ENCODE measurements at places on chromosomes 12 and 14.

- no peak for DNase-seq
Measured at GRCh38 chr12:119182701-119183493, 4.2 kb downstream of the HSPB8 start.

GRCh38 chr12:112611908-112612307, 179.6 kb upstream of the RPH3A start:
- DNase-seq: no peak

DNA sequence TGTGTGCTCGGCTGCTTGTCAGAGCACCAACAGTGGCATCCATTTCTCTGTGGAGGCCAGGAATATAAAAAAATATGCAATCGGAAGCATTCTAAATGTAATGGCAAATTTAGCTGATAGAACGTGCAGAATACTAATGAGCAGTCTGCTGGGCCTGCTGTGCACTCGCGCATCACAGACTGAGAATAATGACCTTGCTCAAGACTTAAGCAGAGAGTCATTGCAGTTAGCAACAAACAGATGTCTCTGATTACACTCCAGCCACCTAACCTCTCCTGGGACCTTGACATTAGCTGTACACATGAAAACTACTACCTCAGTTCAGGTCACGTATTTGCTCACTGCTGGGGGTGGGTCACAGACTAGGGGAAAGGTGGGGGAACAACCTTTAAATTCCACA, 269.2 kb upstream of the DAAM1 start:
- no peak for DNase-seq

- no peak for DNase-seq
Measured at GRCh38 chr12:1719139-1719538, 28.3 kb downstream of the ADIPOR2 start.

GRCh38 chr14:68556253-68556652, 236.6 kb downstream of the ZFP36L1 start:
- DNase-seq: no peak

GRCh38 chr12:120159509-120160237, 34.8 kb downstream of the GCN1 start:
- no peak for DNase-seq

GRCh38 chr12:6306151-6306550, 4.3 kb upstream of the PLEKHG6 start:
- no peak for DNase-seq

DNA sequence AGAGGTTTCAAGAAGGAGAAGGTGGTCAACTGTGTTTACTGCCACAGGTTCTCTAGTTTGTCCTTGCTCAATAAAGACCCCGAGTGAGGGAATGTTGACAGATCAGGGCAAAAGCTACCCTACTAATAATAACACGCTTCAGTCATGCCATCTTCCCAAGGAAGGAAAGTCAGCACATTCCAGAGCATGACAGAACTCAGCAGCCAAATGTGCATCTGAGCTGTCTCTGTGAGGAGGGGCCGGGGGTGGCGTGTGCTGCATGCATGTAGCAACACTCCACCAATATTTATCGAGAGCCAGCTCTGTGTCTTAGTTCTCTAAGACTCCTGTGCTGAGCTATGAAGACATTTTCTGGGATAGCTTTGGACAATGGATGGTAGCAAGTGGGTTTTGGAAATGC, 260.4 kb downstream of the DPF3 start:
- DNase-seq: no peak

DNA sequence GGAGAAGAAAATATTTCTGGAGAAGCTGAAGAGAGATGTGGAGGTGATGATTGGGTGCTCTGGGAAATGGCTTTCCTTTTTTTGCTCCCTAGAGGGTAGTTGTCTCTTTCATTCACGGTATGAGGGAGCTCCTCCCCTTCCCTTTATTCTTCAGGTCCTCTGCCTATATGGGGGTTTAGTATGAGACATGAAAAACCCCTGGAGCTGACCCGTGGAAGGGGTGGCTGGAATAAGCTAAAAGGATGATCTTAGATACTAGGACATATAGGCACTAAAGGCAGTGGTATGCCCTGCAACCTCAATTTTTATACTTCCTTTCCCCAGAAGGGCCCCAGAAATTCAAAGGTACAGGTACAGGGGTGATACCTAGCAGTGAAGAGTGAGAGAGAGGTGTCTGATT, 4.2 kb upstream of the DTX3 start:
- DNase-seq: no peak

DNA sequence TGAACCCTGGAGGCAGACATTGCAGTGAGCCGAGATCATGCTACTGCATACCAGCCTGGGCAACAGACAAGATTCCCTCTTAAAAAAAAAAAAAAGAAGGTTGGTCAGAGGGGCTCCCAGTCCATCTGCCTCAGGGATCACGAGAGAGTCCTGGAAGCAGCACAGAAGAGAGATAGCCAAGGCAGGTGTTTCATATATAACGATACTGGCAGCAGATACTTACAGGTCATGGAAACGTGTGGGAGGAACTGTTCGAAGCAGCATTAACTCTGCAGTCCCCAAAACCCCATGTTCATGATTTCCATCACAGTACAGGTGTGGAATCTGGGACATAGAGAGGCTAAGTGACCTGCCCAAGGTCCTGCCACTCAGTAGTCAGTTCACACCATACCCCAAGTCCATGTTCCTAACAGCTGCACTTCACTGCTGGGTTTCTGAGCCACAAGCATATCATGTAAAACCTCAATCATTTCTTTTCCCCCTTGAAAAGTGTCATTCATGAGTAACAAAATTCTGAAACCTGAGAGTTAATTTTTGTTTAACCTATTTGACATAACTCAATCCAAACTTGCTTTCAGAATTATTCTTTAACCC, 16.7 kb downstream of the CDK2AP1 start:
- DNase-seq: no peak

DNA sequence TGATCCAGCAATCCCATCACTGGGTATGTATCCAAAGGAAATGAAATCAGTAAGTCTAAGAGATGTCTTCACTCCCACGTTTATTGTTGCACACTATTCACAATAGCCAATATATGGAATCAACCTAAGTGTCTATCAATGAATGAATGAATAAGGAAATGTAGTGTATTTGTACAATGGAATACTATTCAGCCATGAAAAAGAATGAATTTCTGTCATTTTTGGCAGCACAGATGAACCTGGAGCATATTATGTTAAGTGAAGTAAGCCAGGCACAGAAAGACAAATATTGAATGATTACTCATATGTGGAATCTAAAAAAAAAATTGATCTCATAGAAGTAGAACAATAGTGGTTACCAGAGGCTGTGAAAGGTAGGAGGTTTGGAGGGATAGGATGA, 30.6 kb upstream of the RFX4 start:
- no peak for DNase-seq

GRCh38 chr12:66268562-66268961, 33.7 kb upstream of the HELB start:
- no peak for DNase-seq

GRCh38 chr12:9692909-9693308, 23.4 kb downstream of the CLEC2D start:
- DNase-seq: no peak

DNA sequence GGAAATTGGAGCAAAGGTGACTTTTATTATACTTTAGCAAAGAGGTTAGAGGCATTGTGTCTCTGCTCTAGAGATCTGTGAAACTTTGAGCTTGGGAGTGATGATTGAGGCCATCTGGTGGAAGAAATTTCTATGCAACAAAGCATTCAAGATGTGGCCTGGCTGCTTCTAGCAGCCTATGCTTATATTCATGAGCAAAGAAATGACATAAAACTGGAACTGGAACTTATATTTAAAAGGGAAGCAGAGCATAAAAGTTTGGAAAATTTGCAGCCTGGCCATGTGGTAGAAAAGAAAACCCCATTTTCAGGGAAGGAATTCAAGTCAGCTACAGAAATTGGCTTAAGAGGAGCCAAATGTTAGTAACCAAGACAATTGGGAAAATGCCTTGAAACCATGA, 70.4 kb downstream of the SDR9C7 start:
- no peak for DNase-seq

- no peak for DNase-seq
Measured at GRCh38 chr14:77786148-77786547, 13.8 kb upstream of the ADCK1 start.

GRCh38 chr12:31206038-31206670, 119.8 kb downstream of the SINHCAF start:
- no peak for DNase-seq

DNA sequence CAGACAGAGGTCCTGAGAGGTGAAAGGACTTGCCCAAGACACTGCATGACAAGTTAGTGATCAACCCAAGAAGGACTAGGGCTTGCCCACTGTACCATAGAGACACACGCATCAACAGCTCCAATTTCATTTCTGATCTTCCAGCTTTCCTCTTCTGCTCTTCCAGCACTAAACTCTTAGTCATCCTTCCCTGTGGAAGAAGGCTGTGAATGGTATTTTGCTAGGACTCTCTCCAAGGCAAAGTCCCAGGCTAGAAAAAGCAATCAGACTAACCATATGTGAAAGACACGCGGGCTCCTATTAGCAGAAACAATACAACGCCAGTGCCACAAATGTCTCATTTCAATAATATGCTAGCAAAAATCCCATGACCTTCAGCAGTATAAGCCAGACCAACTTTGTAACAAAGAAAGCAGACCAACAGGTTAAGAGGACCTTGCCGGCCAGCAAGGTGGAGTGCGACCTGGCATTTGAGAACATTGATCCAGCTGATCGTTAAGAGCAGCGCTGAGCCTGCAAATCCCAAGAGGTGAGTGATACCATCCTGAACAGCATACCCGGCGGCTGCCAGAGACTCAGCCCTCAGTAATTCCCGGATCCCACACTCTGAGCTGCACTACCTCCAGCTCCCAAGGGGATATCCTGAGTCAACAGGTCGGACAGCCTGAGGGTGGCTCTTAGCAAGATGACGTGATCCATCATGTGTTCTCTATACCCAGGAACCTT, 132.5 kb downstream of the FOXN3 start:
- no peak for DNase-seq

DNA sequence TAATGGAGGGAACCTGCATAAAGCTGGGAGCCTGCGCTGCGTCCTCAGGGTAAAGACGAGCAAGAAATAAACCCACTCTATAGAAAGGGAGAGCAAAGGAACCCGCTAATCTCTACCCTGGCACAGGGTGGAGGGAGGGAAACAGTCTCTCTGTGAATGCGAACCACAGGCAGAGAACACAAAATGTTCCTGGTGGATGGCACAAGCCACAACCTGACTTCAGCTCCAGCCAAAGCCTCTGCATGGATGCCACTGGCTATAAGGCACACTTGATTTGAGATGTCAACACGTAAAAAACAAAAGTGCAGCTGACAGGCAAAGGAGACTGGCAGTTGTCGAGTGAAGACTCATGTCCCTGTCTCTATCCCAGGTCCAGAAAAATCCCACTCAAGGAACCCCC, 32.4 kb downstream of the CHGA start:
- no peak for DNase-seq

GRCh38 chr14:91873471-91874415, 6.4 kb upstream of the TC2N start:
- DNase-seq: no peak

DNA sequence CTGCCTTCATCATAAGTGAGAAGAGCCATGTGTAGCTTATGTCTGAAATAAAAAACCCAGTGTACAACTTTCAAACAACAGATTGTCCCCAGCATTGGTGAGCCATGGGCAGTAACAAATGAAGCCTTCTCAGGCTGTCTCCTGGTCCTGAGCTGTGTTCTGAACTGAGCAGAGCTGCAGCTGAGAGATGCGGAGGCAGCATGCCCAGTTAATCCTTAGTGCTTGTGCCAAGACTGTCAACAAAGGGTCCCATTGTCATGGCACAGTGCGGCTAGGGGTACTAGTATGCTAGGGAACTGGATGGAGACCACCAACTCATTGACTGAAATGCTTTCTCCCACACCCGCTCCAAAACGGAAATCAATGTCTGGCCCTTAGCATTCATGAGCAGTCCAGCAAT, 154.3 kb downstream of the RMST start:
- no peak for DNase-seq

GRCh38 chr14:67358924-67359774, 455 bp downstream of the ATP6V1D start:
- DNase-seq: peak; percentile 17

DNA sequence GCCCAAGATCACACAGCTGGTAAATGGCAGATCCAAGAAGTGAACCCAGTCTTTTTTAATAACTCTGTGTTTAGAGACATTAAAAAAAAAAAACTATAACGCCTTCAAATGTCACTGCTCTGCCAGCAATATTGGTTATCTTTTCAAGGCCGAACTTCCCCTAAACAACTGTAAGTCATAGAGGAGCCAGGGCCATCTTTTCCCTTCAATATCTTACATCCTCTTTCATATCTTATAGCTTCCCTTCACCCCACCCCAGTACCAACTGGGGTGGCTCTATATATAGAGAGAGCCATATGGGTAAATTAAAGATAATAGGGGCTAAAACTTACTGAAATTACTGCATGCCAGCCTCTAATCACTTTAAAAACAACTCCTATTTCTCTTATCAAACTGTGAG, 100.2 kb downstream of the STAB2 start:
- DNase-seq: no peak

- peak; percentile 37 for DNase-seq
Measured at GRCh38 chr12:107580750-107581618, 104.6 kb upstream of the PWP1 start.

- DNase-seq: no peak
Measured at GRCh38 chr14:29320286-29320685, 553.7 kb downstream of the FOXG1 start.

- no peak for DNase-seq
Measured at GRCh38 chr12:66653796-66654195, 25.1 kb downstream of the GRIP1 start.

DNA sequence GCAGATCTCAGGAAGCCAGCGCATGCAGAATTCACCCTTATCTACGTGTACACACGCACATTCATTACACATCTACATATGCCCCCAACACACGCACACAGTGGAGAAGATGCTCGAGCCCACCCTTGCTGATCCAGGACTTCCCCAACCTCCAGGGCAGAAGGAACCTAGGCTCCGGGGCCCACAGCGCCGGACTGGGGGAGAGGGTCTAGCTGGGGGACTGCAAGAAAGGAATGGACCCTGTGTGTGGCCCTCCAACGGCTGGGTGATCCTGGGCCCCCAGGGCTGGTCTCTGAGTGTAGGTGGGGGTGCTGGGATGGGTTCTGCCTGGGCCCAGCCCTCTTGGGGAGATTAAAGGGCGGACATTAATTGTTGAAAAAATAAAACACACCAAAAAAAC, 128.1 kb upstream of the C14orf180 start:
- DNase-seq: no peak

DNA sequence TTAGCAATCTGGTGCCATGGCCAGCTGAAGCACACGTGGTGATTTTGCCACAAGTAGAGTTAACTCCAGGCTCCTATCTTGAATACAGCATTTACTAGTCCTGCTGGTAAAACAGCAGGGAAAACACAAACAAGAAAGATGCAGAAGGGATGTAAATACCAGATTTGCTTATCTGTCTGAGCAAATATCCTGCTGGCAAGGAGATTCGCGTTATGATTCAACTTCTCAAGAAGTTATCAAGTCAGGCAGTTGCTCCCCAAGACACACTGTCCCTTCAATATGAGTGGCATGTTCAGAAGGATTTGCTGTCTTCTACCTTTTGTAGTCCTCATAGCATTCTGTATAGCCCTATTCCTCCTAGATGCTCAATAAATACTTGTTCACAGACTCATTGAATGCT, 171.2 kb upstream of the EGLN3 start:
- DNase-seq: no peak

GRCh38 chr14:100088226-100088625, 23.0 kb downstream of the EVL start:
- no peak for DNase-seq
